ENCODE measurements at places on chromosomes 5 and 9. TPM values are rescaled to one million over a fixed set of nuclear protein-coding genes. Genes with fewer than 3 reads are reported as not detected.

Gene SMIM33
- not detected for total RNA-seq

Gene GZMA
- total RNA-seq = 0.39 TPM

Gene IER5L
- total RNA-seq = 10.4 TPM

Gene ARID3C
- 0.33 TPM for total RNA-seq

Gene ADRB2
- total RNA-seq = 4.4 TPM

Gene BTNL8
- total RNA-seq = 0.50 TPM

Gene C5
- 9.7 TPM for total RNA-seq

Gene STKLD1
- 1.2 TPM for total RNA-seq

Gene SLC46A2
- 0.11 TPM for total RNA-seq

Gene OR1Q1
- not detected for total RNA-seq

Gene ST8SIA4
- 10.0 TPM for total RNA-seq

Gene LHX3
- 0.50 TPM for total RNA-seq

Gene COL27A1
- 16.9 TPM for total RNA-seq

Gene PRDM9
- not detected for total RNA-seq

Gene INSYN2B
- total RNA-seq = 5.3 TPM

Gene PGM5
- total RNA-seq = 55.9 TPM

Gene NEURL1B
- 17.4 TPM for total RNA-seq

All from spinal cord (tissue), 10 donors.